ENCODE measurements at places on chromosomes 1 and 21.
A peak's percentile ranks its signal among the peaks of the same experiment; 100 is the strongest.

- no peak for DNase-seq
Observed at GRCh38 chr1:174654560-174654959, 206.8 kb downstream of the GPR52 start.

DNA sequence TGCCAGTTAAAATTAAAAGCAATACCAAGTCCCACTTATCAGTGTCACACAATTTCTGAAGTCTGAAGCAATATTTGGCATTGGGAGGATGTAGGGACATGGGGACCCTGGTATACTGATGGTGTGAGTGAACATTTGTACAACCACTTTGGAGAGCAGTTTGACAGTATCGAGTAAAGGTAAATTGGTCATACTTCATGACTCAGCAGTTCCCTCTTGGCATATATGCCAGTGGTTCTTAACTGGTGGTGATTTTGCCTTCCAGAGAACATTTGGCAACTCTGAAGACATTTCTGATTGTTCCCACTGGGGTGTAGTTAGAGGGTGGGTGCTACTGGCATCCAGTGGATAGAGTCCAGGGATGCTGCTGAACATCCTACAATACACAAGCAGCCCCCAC lies 19.7 kb downstream of the FMOD start:
- no peak for DNase-seq

DNA sequence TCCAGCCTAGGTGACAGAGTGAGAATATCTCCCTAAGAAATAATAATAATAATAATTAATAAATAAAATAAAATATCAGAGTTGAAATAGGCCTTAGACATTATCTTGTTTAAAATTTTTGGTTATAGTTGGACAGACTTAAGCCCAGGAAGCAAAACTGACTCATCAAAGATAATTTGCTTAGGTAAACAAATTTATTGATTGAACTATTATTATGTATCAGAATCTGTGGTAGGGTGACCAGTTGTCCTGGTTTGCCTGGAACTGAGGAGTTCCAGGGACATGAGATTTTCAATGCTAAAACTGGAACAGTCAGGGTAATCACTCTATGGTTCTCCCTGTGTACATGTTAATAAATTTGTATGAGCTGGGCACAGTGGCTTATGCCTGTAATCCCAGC lies 47.8 kb upstream of the RNF11 start:
- no peak for DNase-seq

- no peak for DNase-seq
Observed at GRCh38 chr1:223019256-223019655, 123.8 kb downstream of the TLR5 start.

DNA sequence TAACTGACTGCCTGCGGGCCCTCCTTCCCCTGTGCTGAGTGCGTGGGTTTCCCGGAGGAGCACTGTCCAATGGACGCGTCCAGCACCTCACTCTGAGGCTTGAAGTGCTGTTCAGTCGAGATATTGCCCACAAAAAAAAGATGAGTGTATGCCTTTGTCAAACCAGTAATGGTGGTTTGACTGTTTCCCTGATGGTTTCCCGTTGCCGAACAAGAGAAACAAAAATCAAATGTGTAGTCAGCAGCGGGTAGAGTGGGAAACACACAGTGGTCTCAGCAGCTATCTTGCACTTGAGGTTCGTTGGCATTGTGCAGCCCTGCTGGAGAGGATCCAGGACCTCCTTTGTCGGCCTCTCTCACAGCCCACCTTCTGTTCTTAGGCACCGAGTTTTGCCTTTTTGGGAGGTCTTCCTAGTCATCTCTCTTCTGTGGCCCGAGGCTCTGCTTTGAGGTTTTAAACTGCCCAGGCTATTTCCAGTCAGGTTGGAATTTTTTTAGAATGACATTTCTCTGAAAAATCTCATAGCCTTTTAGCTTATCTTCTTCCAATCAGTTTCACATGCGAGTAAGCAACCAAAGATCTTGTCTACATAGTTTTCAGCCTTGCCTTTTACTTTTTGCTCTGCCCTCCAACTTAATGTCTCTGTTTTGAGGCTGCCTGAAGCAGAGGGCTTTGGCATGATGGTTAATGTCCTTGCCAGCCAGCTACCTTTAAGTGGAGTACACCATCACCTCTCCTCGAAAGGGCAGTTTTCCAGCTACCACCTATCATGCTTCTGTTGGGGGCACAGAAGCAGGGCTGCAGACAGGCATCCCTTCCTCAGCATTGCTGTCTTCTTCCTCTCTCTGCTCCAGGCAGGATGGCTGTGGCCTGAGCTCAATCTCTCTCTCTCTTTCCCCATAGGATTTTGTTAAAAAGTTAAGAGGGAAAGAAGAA lies 132.3 kb downstream of the URB2 start:
- peak; percentile 10 for DNase-seq

DNA sequence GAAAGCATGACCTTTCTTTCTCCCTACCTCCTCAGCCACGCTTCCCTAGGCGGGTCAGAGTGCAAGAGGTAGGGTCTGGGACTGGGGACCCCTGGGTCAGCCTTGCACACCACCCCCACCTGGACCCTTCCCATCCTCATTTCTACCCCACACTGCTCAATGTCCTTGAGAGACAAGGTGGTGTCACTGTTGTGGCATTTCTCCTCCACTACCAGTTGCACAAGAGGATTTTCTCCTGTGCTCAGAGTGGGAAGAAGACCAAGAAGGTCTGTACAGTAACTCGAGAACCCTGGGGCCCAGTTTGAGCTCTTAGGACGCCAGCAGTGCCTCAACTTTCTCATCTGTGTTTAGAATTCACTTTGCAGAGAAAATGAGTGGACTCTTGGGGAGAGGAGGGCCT lies 49.4 kb upstream of the CD34 start:
- no peak for DNase-seq

DNA sequence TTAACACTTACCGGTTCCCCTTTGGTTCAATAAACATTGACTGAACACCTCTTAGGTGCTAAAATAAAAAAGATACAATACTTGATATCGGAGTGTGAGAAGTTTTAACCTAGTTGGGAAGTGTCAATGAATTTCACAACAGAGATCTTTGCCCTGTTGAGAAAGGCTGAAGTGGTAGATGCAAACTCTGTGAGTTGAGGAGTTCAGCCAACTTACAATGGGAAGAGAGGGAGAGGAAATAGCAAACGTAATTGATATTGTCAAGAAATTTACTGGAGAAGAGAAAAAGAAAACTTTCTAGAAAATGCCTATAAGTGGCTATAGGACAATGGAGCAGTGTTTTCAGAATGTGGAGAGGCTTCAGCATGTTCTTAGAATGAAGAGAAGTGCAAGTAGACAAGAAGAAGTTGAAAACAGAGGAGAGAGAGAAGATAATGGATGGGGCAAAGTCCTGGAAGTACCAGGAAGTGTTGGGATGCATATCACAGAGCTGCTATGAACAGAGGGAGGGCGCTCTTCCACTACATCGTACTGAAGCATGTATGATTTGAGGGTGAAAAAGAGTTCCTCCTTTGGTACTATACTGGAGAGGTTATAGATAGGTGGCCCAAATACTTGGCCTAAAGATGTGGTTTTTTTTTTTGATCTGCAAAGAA lies 48.9 kb downstream of the MEF2D start:
- DNase-seq: no peak

GRCh38 chr1:38082769-38083263 lies 36.2 kb upstream of the POU3F1 start:
- DNase-seq: no peak

GRCh38 chr1:28290851-28291250 lies 31.5 kb downstream of the SESN2 start:
- DNase-seq: no peak

DNA sequence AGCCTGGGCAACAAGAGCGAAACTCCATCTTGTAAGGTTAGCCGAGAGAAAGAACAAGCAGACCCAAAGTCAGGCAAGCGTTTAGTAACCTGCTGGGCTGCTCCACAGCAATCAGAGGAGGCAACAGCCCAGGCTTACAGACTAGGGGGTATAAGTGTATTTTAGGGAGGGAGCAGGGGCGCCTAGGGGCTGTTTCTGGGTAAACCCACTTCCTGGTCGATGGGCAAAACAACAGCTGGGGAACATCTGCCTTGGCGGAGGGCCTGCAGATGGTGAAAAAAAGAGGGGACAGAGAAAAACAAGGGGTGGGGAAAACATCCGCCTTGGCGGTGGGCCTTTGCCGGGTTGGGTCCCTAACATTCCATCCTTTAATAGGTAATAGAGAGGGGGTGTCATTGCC lies 5.2 kb downstream of the TAS1R1 start:
- no peak for DNase-seq

GRCh38 chr1:24490101-24490781 lies 12.4 kb upstream of the RCAN3 start:
- no peak for DNase-seq

- no peak for DNase-seq
Observed at GRCh38 chr1:16289959-16290358, 53.0 kb upstream of the CPLANE2 start.

DNA sequence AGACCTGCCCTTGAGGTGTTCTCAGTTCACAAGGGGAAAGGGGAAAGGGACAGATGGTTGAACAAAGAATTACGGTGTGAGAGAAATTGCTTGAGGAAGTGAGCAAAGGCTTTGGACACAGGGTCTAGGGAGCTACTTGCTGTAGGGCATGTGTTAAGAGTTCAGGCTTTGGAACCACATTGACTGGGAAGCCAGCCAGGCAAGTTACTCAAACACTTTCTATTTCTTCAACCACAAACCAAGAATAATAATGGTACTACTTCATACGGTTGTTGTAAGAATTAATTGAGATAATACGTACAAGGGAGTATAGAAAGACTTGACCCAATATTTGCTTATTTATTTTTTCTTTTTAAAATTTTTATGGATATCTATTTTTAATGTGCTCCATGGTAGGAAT lies 26.6 kb downstream of the AK4 start:
- peak; percentile 88 for DNase-seq

DNA sequence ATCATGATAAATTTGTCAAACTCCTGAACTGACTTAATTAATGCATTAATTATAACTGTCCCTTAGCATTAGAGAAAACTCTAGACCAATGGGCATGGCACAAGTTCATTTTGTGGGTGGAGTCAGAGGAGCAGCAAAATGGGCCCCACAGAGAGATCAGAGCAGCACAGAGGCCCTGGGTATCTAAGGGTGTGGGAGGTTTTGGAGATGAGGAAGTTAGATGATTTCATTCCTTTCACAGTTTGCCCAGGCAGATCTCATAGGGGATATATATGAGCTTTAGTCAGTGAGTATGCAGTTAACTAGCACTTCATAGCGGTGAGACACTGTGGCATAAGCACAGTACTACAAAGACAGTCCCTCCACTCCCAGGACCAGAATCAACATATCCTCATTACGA lies 117.3 kb downstream of the MAB21L3 start:
- no peak for DNase-seq

DNA sequence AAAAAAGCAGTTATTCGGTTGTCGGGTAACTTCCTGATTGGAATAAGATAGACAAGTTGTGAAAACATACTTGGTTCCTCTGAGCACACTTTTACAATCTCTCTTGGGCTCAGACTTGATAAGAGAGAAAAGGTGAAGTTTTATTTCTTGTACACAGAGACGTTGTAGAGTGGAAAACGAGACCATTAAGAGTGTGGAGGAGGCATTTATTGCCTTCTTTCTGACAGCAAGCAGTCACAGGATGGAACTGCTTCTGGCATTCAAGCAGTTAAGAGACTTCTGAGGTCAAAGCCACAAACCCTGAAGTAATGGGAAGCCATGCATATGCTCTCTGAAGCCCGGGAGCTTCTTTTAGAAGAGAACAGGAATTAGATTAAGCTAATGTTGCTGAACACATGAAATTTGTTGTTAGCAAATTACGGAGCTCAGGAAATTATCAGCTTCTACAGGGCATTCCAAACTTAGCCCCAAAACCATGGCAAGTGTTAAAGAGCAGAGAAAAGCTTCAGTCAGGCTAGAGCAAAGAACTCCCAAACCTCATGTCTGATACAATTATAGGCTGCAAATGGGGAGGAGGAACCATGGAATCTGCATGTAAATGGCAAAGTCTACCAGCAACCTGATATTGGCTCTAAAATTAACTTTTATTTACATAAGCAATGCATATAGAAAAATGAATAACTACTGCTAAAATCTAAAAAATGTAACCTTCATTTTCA lies 26.0 kb downstream of the S1PR1 start:
- DNase-seq: no peak

GRCh38 chr1:155969377-155969791 lies 9.0 kb downstream of the ARHGEF2 start:
- DNase-seq: no peak

- DNase-seq: peak; percentile 24
Observed at GRCh38 chr1:6898974-6899539, 113.8 kb downstream of the CAMTA1 start.

GRCh38 chr1:179550746-179551682 lies 24.7 kb downstream of the NPHS2 start:
- DNase-seq: peak; percentile 23

Data from fibroblast of skin of left biceps (primary cell).